Activated T-cell treated with anti-CD3 and anti-CD28 coated beads, Interleukin-2, amount 50 U/mL, for 72 hours (primary cell): ENCODE measurements at places on chromosomes 4 and X. TPM values are rescaled to one million over a fixed set of nuclear protein-coding genes. Genes with fewer than 3 reads are reported as not detected.

GRCh38 chr4:83036991-83037665 lies 2.1 kb downstream of the COPS4 start:
- DNase-seq, result no peak

DNA sequence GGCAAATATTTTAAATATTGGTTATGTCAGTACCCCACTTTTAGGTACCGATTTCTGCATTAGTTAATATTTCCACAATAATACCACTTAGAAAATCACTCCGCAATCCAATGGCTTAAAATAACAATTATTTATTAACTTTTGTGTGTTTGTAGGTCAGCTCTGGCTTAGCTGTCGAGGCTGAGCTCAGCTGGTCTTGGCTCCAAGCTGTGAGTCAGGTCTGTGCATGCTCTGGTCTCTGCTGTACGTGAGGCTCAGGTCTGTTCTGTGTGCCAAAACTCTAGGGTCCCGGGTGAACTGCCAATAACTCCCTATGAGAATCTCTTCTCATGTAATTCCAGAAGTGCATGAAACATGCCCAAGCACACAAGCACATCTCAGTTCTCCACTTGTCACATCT lies 245.8 kb upstream of the GK2 start:
- no peak for DNase-seq

GRCh38 chr4:6694177-6694901 lies 661 bp downstream of the S100P start:
- no peak for DNase-seq

Gene ASB9
- total RNA-seq, result not detected

Gene PITX2
- total RNA-seq, result 0.31 TPM

Gene PRSS12
- total RNA-seq, result not detected

DNA sequence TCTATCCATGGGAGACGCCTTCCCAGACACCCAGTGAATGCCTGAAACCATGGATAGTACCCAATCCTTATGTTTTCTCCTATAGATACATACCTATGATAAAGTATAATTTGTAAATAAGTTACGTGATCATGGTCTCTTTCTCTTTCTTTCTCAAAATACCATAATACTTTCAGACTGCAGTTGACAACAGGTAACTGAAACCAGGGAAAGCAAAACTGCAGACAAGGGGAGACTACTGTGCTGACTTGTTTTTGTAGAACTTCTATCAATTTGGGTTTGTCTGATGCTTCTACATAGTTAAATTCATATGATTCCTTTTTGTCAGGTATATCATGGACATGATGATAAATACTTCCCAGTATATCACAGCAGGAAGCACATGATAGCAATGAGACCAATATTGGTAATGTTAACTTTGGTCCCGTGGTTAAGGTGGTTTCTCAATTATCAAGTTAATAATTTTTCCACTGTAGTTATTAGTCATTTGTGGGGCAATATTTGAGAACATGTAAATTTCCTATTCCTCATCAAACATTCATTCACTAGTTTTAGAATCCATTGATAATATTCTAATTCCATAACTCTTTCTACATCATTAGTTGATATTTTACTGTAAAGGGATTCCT lies 298.0 kb upstream of the TET2 start:
- DNase-seq, result no peak

DNA sequence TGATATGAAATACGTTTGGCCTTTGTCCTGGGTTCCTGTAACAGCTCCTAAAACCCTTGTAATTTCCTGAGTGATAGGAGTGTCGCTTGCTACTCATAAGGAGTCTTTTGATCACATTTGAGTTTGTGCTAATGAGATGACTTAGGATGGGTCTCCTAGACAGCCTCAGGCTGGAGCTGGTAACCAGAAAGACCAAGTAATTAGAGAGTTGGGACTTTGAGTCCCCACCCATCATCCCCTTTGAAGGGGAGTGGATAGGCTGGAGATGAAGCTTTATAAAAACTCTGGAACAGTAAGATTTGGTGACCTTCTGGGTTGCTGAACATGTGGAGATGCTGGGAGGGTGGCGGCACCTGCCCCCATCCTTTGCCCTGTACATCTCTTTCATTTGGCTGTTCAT lies 2.9 kb downstream of the SEC24B start:
- DNase-seq, result no peak

Gene TRO
- total RNA-seq, result 7.6 TPM

Gene NSG1
- total RNA-seq, result 1.0 TPM

Gene TLR3
- 0.14 TPM for total RNA-seq

DNA sequence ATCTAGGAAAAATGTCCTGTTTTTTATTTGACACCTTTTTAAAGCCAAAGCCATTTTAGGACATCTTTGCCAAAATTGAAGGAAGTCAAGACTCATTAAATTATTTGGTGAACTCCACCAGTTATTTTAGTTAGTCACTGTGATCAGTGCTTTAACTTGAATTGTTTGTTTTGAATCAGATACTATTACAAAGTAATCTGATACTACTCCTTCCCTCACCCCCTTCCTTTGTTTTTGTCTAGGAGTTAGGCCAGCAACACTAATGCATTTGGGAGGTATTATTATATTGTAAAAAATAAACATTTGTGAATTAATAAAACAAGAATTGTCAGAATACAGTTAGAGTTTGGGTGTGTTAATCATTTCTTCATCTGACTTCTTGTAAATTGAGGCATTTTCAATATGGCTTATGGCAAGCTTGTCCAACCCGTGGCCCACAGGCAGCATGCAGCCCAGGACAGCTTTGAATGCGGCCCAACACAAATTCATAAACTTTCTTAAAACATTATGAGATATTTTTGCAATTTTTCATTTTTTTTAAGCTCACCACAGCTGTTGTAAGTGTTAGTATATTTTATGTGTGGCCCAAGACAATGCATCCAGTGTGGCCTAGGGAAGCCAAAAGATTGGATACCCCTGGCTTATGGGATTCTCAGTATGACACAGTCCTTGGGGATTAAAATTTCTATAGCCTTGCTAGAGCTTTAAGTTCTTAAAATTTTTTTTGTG lies 182.2 kb downstream of the BMPR1B start:
- no peak for DNase-seq

Gene PAGE2B
- total RNA-seq, result 1.1 TPM

Gene SLC7A11
- 15.4 TPM for total RNA-seq

Gene PAGE1
- total RNA-seq, result not detected

Gene ASB12
- total RNA-seq, result 0.31 TPM

Gene GPC4
- total RNA-seq, result not detected

DNA sequence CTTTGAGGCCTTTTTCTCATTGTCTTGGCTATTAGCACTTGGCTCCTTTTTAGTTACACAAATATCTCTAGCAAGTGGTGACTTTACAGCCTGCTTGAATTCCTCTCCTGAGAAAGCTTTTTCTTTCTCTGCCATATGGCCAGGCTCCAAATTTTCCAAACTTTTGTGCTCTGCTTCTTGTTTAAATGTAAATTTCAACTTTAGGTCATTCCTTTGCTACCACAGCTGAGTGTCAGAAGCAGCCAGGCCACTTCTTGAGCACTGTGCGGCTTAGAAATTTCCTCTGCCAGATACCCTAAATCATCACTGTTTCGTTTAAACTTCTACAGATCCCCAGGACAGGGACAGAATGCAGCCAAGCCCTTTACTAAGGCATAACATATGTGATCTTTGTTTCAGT lies 222.4 kb downstream of the FBXO8 start:
- no peak for DNase-seq

Gene PWWP3B
- not detected for total RNA-seq

DNA sequence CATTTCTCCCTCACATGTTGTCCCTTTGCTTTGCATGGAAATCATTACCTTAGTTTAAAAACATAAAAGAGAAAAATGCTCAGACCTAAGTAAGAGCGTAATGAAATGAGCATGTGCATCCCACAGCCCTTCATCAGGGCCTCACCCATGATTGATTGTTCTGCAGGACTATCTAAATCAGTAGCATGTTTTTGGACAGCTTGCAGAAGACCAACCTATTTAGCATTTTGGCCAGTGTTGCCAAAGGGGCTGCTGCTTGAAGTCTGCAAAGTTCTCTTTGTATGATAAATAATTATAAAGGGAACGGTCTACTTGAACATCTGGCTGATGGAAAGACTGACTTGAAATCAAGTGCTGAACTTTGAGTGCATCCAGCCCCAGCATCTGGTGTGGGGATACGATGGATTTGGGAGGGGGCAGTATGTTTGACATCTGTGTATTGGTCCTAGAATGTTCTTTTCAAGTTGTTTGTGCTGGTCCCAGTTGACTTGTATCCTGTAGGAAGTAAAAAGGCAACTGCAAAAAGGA lies 76.1 kb upstream of the LIMCH1 start:
- no peak for DNase-seq

Gene SLC35A2
- total RNA-seq, result 30.8 TPM

- DNase-seq, result no peak
Observed at GRCh38 chrX:131762802-131763234, 218.9 kb downstream of the OR13H1 start.

- no peak for DNase-seq
Observed at GRCh38 chr4:147409350-147409749, 71.5 kb upstream of the EDNRA start.

DNA sequence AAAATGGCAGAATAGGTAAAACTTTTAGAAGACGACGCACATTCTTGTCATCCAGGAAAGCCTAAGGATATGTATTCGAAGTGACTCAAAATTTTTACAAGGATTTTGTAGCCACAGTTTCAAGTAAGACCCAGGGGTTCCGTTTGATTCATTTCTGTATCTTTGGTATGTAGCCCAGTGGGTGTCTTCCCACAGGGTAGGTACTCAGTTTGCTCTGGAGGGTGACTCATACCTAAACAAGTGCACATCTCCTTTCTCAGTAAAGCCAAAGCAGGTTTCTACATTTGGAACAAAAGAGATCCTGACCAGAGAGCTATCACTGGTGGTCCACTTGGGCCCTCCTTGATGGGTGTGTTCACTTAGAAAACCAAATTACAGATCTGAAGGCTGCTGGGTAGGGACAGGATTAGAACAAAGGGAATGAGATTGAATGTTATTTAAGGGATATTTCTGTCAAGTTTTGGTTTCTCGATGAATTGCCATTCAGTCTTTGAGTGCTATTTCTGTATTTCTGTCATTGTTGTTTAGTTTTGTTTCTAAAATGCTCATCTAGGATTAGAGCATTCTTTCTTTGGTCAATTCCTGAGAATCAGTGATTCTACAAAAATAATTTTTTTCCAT lies 56.1 kb downstream of the PLS3 start:
- DNase-seq, result peak; percentile 1

DNA sequence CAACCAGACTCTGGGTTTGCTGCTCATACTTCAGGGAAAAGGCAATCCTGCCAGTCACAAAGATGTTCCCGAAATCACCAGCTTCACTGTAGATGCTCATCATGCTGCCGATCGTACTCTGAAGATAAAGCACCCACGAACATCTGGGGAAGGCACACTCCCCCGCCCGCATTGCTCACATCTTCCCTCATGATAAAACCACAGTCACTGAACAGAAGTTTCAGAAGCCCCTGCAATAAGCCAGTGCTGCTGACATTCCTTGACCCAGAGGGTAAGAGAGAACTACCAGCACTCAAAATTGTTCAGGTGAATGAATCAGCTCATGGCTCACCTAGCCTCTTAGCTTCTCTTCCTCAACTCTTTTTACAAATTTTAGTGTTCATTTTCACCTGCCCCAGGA lies 43.1 kb downstream of the SRPX2 start:
- DNase-seq, result peak; percentile 17

Gene ZNF630
- 3.4 TPM for total RNA-seq

DNA sequence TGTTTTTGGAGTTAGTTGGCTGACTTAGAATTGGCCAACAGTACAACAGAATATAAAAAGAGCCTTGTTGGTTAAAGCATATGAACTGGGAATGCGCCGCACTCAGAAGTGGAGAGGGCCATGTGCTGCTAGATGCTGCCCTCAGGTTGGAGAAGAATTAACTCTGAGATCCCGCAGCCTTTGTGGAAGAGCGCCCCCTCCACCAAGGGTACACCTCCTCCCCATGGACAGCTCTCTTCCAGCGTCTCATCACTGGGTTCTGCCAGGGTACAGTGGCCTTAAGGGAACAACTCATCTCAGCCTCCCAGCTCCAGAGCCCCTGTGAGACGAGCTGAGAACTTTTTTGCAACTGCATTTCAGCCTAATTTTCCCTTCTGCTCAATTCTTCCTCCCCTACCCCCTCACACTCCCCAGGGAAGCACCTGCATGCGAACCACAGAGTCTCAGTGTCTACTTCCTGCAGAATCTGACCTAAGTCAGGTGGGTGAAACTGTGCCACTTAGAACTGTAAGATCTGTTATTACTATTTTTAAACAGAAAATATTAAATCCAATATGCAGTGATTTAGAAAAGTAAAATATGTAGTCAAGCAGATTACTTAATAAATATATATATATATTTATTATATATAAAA lies 380.6 kb downstream of the RAB28 start:
- no peak for DNase-seq

DNA sequence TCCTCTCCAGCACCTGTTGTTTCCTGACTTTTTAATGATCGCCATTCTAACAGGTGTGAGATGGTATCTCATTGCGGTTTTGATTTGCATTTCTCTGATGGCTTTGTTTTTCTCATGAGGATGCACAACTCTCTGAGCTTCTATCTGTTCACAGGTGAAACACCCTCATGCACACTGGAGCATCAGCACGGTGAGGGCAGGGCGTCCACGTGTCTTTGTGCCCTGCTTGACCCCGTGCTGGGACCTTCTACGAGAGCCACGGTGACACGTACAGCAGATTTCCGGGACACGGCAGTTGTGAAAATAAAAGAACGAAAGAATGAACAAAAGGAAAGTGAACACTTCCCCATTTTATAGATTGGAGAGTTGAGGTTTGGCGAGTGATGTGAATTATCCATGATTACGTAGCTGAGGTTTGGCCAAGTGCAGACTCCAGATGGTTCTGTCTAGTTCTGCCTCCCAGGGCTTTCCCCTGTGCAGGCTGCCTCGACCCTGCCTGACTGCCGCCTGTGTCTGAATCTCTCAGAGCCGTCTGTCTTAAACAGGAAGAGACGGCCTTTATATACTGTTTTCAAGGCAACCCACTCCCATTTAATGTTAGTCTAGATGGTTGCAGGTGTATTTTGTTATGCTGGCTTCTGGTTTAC lies 67.8 kb upstream of the SORBS2 start:
- no peak for DNase-seq

DNA sequence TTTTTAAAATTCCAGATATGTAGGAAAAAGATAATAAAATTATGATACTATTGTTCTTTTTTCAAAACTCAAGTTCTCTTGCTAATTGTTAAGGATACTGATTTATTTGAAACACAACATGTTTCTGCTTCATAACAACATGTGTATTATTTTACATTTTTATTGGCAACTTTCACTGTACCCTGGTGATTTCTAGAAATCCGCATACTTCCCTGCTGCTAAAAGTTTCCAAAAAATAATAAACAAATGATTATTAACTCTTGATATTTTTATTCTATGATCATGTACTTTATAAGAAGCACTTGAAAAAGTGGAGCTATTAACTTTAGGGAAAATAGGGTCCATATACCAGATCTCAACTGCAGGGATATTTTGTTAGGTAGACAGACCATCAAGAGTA lies 71.2 kb upstream of the HCCS start:
- no peak for DNase-seq

DNA sequence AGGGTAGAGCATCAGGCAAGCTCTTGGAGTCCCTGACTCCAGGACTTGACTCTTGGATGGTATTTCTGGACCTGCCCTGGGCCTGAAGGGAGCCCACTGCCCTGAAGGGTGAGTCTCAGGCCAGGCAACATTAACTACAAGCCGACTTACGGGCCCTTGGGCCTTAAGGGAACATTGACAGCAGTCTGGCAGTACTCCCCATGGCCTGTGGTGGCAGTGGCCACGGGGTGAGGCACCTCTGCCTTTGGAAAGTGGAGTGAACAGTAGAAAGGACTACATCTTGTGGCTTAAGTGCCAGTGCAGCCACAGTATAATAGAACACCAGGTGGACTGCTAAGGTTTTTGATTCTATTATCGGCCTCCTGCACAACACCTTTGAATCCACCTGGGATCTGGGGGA lies 36.3 kb downstream of the SH3BGRL start:
- DNase-seq, result no peak

- DNase-seq, result no peak
Observed at GRCh38 chr4:152539556-152540292, 3.8 kb upstream of the FBXW7 start.
